SK-MEL-5 (cell line): ENCODE measurements at places on chromosomes 3 and 15. TPM values are rescaled to one million over a fixed set of nuclear protein-coding genes. Genes with fewer than 3 reads are reported as not detected.

The NAALADL2 gene
- 1.7 and 2.9 TPM in 2 replicates for total RNA-seq

The OR5K2 gene
- not detected in 2 replicates for total RNA-seq

The IFRD2 gene
- total RNA-seq = 80.5 and 80.7 TPM in 2 replicates

The ZNF80 gene
- 0.11 TPM in 1 of 2 replicates, not detected in the other for total RNA-seq

The TRPM1 gene
- total RNA-seq = 105 and 109 TPM in 2 replicates

The SEMA7A gene
- total RNA-seq = 15.5 and 20.9 TPM in 2 replicates

The XCR1 gene
- total RNA-seq = not detected in 2 replicates

The CFAP91 gene
- not detected in 2 replicates for total RNA-seq
